Activated CD4-positive, alpha-beta T cell treated with anti-CD3 and anti-CD28 coated beads for 48 hours (primary cell): ENCODE measurements at places on chromosomes 2 and 18.

GRCh38 chr18:59265246-59265973 is 7.8 kb downstream of the RAX start:
- peak; percentile 68 for DNase-seq

- peak; percentile 29 for DNase-seq
These were observed 10.0 kb downstream of the SLC4A5 start for GRCh38 chr2:74333175-74333574.

GRCh38 chr2:224436634-224437033 is 34.7 kb upstream of the FAM124B start:
- no peak for DNase-seq

GRCh38 chr2:142300517-142300916 is 169.7 kb upstream of the LRP1B start:
- no peak for DNase-seq

GRCh38 chr2:113278742-113279139 is at the start of gene PAX8:
PAX8 (minus strand) TSS chr2:113278921; CDS start chr2:113278394, 527 bp downstream.
- no peak for DNase-seq

- no peak for DNase-seq
These were observed 38.1 kb upstream of the ARHGAP25 start for GRCh38 chr2:68696554-68696953.

GRCh38 chr2:75157435-75157834 is 41.9 kb downstream of the TACR1 start:
- DNase-seq, result no peak

DNA sequence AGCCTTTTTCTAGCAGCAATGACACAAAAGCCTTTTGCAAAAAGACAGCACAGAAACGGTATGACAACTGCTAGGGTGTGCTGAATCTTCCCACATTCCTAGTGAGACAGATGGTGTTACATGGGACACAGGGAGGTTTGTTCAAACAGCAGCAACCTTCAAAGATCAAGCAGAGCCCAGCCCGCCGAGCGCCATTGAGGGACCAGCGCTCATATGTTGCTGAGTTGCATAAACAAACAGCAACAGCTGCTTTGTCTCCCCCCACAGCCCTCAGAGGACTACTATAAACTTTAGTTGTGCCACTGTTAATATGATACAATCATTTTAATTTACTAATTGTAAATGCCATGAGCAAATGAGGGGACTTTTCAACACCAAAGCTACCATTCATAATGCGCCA is 117.7 kb downstream of the ZEB2 start:
- no peak for DNase-seq

DNA sequence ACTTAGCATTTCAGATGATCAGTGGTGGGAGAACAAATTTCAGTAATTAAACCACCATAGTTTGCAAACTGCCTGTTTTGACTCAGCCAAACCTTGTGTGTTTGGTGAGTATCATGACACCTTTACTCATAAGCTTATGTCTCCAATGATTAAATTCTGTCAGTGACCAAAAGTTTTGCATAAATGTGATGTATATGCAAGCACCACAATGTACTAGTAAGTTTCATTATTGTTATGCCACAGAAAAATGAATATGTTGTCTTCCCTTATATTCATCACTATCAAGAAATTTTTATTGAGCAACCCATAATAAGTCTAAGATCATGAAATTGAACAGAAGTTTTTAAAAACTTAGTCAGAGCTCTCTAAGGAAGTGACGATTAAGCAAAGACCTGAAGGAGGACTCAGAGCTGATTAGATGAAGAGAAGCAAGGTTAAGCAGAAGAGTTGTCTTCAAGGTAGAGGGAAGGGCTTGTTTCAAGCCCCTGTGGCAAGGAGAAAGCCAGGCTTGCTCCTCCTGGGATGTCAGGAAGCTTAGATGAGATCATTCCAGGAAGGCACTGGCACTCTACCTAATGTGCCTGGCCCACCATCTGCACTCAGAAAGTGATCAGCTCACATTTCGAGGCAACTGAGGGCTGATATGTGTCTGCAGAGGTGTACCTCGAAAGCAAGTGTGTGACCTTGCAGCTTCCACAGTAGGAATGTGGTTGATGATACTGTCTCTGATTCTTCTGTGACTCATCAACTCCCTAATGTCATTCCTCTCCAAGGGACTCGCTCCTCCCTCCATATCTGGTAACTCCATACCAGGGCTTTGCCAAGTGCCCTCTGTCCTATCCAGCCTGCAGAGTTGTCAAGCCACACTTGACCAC is 54.7 kb downstream of the KCTD18 start:
- peak; percentile 25 for DNase-seq

DNA sequence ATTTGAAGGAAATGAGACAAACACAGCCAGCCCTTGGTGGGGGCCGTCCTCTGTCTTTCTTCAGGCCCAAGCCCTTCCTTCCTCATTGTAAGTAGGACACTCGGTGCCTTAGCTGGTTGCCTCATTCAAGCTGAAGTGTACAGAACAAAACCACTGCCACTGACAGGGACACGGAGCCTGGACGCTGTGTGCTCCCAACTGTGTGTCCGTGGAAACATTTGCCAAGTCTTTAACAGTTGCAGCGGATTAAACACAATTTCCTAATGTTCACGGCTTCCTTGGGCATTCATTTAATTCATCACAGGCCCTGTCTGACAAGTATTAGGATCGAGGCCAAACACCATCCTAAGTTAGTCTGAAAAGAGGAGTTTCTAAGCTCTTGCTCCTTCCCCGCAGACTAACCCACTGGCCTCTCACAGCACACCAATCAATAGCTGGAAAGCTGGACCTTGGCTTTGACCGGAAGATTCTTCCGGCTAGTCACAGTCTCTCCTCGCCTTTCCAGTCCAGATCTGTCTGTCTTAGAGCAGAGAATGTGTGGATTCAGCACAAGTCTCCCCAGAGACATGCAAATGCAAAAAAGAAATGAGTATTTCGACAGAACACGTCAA is 68.7 kb upstream of the ACSL3 start:
- DNase-seq, result no peak

- no peak for DNase-seq
These were observed 319.1 kb downstream of the AGPS start for GRCh38 chr2:177711483-177712265.

DNA sequence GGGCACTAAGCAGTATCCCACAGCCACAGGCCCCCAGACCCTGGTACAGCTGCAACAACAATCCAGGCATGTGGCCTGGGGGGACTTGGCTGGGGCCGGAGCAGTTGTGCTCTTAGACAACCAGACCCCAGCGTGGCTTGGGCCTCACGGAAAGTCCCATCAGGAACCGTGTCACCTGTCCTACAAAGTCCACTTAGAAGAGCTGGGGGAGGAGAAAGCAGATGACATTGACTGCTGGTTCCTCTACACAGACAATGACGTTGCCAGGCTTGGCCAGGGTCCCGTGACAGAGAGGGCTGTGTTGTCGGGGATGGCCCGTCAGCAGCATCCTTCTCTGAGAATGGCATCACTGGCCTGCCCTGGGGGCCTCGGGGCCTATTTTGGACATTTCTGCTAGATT is 124.5 kb downstream of the SEPTIN10 start:
- no peak for DNase-seq

- DNase-seq, result no peak
These were observed 8.2 kb upstream of the CDH2 start for GRCh38 chr18:28185121-28185520.

DNA sequence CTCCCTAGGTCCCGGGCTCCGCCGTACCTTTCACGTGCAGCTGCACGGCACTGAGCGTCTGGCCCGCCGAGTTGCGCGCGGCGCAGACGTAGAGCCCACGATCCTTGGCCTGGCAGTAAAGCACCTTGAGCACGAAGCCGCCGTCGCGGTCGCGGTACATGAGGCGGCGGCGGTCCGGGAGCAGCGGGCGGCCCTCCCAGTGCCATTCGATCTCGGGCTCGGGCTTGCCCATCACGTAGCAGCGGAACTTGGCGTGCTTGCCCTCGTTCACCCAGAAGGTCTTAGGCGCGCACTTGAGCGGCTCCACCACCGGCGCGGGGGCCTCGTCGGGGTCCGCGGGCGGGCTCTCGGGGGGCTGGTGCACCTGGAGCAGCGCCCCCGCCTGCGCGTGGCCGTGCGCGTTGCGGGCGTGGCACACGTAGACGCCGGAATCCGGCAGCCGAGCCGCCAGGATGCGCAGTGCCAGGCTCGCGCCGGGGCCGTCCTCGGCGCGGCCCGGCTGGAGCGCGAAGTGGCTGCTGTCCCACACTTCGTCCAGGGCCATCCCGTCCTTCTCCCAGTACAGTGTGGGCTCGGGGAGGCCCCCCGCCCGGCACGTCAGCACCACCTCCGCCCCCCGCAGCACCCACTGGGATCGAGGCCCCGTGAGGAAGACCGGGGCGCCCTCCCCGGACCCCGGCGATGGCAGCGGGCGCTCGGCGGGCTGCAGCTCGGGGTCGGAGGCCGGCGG is 980 bp downstream of the OBSL1 start:
- DNase-seq, result no peak

DNA sequence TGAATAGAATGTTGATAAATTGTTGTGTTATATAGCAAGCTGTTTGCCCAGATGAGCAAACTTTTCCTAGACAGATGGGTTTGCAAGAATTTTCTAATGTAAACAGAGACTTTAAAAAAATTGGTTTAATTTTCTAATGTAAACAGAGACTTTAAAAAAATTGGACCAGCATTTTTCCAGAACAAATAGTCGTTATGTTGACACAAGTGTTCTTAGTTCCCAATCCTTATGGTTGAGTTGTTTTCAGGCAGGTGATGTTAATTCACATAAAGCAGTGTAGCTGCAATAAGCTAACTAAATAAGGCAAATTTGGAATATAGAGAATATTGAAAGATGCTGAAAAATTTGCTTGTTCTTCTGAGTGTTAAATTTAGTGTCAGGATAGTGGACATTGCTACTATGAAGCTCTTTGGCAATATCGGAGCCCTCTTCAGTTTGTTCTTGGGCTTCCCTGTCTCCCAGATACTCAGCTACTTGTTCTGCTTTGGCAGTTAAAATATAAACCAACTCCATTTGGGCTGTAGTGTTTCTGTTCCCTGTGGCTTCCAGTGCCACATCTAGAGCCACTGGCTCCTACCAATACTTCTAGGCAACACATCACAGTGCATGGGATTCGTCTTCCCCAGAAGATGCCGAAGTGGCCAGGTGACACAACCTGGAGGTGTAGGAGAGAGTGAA is 105.7 kb downstream of the DYNAP start:
- no peak for DNase-seq
